ENCODE measurements at places on chromosomes 2 and 18.
A peak's percentile ranks its signal among the peaks of the same experiment; 100 is the strongest.

DNA sequence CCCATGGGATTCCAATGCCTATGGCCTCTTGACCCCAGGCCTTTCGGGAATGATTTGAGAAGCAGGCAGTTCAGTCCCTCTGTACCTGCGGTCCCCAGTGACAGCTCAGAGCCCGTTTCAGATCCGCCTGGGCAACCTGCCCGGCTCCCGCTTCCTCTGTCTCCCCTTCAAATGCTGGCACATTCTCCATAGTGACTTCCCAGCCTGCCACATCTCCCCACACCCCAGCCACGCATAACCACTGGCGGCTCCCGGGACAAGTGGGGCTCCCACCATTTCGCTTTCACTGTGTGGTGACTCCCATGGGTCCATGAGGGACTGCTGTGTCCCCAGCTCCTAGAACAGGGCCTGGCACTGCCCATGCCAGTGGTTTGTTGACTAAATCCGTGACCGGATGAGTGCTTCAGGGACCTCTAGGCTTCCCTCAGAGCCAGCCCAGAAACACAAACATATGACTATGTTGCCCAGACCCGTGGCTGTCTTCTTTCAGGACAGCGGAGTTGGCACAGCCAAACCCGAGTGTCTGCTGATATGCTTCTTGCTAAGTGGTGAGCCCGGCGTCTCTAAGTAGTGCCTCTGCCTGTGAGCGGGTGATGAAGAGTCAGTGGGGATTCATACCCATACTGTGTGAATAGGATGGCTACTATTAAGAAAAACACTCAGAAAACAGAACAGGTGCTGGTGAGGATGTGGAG lies 91.2 kb downstream of the GLI2 start:
- no peak for DNase-seq

- DNase-seq, result no peak
Measured at GRCh38 chr18:40375837-40376236, 1579.2 kb upstream of the PIK3C3 start.

GRCh38 chr18:72544092-72544886 lies at the start of gene CBLN2:
Gene CBLN2, minus strand, starts transcription at chr18:72544342. Its CDS starts 2,182 bp downstream, at chr18:72542160.
- peak; percentile 68 for DNase-seq

DNA sequence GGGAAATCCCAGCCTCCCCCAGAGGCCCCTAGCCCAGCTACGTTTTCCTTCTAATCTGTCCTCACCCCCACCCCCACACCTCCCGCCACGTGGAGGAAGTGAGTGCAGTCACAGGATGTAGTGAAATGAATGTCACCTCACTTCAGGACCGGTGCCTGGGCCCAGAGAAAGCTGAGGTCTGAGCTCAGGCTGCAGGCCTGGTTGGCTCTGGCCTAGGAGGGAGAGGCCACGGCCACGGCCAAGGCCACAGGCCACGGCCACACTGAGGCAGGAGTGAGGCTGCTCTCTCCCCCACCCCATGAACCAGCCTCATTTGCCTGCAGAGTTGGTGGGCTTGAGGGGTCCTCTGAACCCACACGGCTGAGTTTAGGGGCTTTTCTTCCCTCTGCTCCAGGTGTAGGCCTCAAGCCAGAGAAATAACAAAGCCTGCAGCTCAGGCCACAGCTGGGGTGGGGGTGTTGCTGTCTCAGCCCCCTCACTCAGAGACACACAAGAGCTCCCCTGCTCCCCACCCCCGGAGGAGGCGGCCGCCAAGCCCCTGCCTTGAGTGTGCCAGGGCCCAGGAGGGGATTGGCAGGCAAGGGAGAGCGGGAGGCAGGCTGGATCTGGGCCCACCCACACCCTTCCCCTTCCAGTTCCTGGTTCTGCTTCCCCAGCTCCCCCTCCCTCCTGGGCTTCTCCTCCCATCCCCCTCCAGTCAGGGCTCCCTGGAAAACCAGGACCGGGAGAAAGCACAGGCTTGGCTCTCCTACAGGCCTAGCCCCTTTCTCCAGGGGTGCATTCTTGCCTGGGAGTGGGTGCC lies 27.0 kb downstream of the DNMT3A start:
- peak; percentile 92 for DNase-seq

- DNase-seq, result no peak
Measured at GRCh38 chr18:40937386-40937785, 1017.6 kb upstream of the PIK3C3 start.
